ENCODE measurements at places on chromosomes 3 and 15.

- no peak for DNase-seq
Observed at GRCh38 chr15:55499151-55499550, 8.9 kb downstream of the DNAAF4 start.

DNA sequence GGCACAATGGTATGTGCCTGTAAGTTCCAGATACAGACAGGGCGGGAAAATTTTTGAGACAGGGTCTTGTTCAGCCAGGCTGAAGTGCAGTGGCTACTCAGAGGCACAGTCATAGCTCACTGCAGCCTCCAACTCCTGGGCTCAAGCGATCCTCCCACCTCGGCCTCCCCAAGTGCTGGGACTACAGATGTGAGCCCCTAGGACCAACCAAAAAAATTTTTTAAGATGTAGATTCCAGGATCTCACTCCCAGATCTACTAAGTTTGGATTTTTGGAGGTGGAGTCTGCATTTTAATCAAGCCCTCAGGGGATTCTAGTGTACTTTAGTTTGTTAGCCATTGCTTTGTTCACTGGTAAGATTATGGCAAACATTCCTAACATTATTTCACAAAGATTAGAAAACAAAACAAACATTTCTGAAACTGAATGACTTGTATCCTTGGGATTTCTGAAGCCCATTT, 2.7 kb downstream of the LIPH start:
- DNase-seq, result no peak

DNA sequence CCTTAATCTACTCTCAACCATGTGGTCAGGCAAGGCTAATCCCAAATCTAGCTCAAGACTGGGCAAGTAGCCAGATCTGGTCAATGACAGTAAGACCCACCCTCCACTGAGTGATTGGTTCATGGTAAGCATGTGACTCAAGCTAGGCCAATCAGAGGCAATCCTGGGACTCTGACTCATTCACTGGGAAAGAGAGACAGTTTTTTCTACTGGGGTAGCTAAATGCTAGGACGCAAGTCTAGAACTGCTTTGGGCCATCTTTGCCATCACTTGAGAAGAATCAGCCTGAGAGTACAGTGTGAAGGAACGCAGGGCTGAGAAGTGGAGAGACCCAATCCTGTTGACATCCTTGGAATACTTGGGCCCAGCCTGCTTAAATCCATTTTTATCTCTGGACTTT, 9.4 kb upstream of the RAD18 start:
- no peak for DNase-seq

DNA sequence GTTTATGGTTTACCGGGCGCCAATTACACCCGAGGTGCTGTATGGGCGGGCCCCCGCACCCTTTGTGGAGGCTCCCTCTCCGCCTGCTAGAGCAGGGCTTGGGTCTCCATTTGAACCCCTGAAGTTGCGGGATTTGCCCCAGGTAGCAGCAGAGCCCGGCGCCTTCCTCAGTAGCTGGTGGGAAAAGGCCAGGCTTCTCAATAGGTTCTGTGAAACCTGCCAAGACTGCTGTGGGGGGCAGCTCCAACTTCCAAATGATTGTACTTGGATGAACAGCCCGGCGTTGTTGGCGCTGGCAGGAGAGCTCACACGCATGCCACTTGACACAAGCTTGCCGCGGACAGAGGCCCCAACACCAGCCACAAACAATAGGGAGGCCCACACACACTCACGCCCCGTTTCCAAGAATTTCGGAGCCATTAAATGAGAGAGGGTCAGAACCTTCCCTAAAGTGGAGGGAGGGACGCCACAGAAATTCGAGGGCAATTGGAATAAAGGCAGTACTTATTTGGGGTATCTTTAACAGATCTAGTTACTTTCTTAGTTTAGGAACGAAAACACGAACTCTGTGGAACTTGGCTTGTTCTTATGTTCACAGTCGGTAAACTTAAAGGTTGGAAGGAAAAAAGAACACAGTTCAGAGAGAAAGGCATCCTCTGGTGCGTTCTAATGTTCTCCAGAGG, 1.4 kb downstream of the EPHB3 start:
- no peak for DNase-seq

GRCh38 chr3:8996681-8997121, 33.4 kb upstream of the RAD18 start:
- no peak for DNase-seq

DNA sequence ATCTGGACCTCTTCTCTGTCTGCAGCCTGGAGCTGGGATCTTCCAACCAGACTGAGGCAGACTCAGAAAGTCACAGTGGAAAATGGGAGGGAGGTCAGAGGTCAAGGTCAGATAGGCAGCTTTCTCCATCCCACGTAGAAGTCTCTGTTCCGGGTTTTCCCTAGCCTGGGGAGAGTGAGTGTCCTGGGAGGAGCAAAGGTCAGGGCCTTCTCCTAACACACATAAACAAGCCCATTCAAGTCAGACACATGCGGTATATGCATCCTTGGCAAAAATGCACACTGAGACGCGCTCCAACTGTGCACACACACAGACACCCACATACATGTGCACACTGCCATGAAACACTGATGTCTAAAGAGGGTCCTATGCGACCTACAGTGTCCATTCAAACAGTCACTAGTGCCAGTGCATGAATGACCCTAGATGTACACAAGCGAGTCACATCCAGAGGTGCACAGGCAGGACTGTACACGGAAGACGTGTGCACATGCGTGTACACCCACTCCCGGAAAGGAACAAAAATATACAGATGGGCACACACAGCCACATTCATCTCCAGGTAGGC, 681 bp downstream of the TWF2 start:
- no peak for DNase-seq

GRCh38 chr3:196789885-196790359, 50.3 kb downstream of the PAK2 start:
- DNase-seq, result no peak

DNA sequence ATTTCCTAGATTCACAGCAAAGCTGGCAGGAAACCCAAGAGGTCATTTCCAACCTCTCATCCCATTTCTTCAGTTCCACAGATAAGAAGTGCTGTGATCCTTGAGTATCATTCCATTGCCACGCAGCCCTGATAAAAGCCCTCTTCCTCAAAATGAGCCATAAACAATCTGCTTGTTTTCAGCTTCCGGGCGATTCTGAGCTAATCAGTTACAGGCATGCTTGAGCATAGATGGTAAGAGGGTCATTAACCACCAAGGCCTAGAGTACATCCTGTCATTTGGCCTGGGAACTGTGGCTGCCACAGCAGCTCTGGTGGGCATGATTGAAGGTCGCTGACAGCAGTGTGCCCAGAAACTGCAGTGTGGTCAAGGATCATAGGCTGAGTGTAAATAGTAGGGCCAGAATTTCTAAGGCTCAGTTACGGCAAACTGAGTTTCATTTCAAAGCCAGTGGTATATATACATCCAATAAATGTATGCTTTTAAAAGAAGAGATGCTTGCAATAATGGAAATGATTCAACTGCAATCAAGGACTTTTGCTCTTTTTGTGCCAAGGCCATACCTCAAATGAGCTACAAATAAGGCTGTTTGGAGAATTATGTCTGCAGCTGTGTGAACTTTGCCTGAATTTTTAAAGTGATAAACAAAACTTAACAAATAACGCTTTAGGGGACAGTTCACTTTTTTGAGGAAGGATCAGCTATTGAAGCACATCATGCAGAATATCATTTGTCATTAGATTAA, 47.3 kb downstream of the P3H2 start:
- DNase-seq, result no peak

GRCh38 chr15:71973366-71973765, 144.6 kb downstream of the MYO9A start:
- no peak for DNase-seq

- DNase-seq, result no peak
Observed at GRCh38 chr15:66723826-66724731, 22.0 kb downstream of the SMAD6 start.

DNA sequence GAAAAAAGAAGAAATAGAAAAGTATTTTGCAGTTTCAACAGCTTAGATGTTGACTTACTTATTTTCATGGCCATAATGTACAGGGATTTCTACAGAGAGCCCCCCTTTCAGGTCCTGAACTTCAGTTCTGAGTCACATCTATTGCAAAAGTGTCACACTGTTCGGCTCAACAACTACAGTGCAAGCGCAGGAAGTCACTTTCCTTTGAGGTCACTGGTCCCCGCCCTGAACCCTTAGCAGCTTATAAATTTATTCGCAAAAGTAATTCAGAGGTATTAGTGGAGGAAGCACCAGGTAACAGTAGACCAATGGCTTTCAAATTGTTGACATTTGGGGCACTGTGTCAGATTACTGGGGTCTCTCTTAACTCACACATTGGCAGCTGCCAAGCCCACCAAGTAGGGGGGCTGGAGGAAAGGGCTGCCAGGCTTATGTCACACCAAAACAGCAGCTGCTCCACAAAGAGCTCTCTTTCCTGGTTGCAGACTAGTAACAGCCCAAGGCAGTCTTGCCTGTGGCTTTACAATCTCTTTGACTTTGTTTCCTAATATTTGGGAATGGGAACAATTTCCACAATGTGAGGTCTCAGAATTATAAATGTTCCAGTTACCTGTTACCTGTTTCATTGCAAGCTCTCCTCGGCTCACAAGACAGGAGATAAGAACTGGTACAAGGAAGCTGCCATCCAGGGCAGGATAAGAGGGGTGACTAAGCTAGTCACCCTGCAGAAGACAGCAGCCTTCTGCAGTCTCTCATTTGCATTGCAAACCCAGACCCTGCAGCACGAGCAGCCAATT, 130.2 kb upstream of the STRIT1 start:
- DNase-seq, result no peak

- no peak for DNase-seq
Observed at GRCh38 chr15:72285927-72286516, 13.7 kb upstream of the PARP6 start.

DNA sequence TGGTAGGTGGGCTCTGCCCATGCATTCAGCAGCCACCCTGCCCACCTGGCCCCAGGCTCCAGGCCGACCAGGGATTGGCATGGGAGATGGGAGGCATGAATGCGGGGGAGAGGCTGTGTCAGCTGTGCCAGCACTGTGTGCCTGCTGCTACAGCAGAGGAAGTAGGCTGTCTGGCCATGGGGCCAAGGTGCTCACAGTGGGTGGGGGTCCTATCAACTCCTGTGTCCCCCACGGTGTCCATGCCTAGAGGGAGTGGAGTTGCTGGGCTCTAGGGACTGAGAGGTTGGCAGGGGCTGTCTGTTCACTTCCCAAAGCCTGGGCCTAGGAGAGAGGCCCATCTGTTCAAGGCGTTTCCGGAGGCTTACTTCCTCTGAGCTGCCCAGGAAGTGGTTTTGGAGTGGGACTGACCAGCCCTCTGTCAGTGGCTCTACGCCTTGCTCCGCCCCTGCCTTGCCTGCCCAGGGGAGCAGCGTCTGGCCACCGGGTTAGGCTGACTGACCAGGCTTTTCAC, 5.8 kb downstream of the PRKCD start:
- no peak for DNase-seq

DNA sequence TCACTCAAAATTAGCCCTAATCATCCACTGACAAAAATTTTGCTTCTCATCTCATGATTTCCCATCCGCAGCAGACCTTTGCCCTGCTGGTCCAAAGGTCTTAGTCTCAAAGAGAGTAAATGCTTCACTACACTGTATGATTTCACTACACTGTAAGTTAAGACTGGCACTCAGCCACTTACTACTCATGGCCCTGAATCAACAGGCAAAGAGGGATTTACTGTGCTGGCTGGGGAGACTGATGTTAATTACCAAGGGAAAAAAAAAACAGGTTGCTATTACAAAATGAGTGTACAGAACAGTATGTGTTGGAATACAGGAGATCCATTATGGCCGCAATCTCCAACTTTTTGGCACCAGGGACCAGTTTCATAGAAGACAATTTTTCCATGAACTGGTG, 214.8 kb downstream of the ZMAT3 start:
- DNase-seq, result no peak

DNA sequence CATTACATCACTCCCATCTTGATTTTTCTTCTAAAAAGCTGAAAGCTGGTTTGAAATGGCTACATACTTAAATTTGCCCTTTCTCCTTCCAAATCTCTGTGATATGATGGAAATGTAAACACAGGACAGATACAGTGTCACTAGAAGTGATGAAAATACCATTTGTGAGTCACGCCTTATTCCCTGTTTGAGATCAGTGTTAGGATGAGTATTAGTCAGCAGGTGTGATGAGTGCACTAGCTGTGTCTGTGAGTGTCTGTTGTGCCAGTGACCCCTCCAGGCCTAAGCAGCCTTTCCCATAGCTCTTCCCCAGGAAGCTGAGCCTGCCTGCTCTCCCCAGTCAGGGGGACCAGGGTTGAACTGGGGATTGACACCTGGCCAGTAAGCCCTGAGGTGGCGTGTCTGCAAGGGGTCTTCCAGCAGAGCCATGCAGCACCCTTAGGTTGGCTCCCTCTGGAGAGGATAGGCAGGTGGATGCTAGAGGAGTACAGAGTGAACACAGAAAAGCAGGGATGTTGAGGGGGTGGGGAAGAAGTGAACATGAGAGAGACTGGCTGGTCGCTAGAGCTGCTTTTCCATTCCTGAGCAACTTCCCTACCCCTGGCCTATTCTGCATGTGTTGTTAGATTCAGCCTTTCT, 92.0 kb downstream of the PDE8A start:
- DNase-seq, result no peak

GRCh38 chr15:66129586-66129985, 124.0 kb downstream of the MEGF11 start:
- DNase-seq, result no peak

- DNase-seq, result no peak
Observed at GRCh38 chr3:197366301-197367044, 68.1 kb upstream of the DLG1 start.

DNA sequence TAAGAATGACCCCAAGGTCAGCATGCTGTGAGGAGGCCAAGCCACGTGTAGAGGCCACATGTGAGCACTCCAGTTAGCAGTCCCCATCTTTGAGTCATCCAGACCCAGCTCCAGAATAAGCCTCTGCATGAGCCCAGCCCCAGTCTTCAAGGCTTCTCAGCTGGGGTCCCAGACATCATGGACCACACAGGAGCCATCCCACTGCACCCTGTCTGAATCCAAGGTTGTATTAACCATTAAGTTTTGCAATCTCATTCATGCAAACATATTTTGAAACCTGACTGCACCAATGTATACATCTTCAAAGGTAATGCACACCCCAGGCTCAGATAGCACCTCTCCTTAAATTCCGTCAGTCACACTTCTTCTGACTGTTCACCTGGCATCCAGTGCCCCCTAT, 249.1 kb upstream of the CHRNA7 start:
- DNase-seq, result no peak
